ENCODE measurements at places on chromosomes 5 and 9.

GRCh38 chr5:38463634-38464521 is 92.6 kb downstream of the LIFR start:
- peak; percentile 78 for DNase-seq

GRCh38 chr5:79893485-79893884 is 97.6 kb downstream of the MTX3 start:
- DNase-seq: no peak

GRCh38 chr5:97628807-97629206 is 445.8 kb upstream of the RIOK2 start:
- no peak for DNase-seq

- DNase-seq: no peak
Measured at GRCh38 chr5:111756581-111757354, at the start of gene NREP. TSS of gene NREP (minus strand) at chr5:111757194. CDS start at chr5:111755772, 1,422 bp downstream.
